Breast epithelium (tissue), 4 donors: ENCODE measurements at places on chromosomes 11 and 22. TPM values are rescaled to one million over a fixed set of nuclear protein-coding genes. Genes with fewer than 3 reads are reported as not detected.

Gene RAG2
- not detected for total RNA-seq

Gene MAP6
- 2.6 TPM for total RNA-seq

DNA sequence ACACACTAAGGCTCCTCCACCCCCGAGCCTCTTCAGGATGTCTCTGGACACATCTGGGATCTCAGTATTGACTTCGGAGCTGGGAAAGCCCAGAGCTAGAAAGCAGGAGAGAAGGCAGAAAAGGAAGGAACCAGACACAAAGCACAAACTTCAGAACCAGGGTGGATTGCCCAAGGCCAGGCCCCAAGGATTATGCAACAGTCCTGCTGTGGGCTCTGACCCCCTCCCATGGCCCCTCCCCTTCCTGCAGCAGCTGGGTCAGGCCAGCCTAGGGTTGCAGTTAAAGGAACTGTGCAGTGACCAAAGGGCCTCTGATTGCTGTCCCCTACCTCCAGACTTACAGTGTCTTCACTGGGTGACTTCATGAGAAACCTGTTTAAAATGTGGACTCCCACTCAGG, 5.3 kb downstream of the KCNE3 start:
- no peaks in the 10 kb centered on the region for H3K27me3 ChIP-seq
- DNase-seq: peak; percentile 24
- H3K27ac ChIP-seq: no peak overlapping the region
- no peaks in the 10 kb centered on the region for H3K4me1 ChIP-seq

DNA sequence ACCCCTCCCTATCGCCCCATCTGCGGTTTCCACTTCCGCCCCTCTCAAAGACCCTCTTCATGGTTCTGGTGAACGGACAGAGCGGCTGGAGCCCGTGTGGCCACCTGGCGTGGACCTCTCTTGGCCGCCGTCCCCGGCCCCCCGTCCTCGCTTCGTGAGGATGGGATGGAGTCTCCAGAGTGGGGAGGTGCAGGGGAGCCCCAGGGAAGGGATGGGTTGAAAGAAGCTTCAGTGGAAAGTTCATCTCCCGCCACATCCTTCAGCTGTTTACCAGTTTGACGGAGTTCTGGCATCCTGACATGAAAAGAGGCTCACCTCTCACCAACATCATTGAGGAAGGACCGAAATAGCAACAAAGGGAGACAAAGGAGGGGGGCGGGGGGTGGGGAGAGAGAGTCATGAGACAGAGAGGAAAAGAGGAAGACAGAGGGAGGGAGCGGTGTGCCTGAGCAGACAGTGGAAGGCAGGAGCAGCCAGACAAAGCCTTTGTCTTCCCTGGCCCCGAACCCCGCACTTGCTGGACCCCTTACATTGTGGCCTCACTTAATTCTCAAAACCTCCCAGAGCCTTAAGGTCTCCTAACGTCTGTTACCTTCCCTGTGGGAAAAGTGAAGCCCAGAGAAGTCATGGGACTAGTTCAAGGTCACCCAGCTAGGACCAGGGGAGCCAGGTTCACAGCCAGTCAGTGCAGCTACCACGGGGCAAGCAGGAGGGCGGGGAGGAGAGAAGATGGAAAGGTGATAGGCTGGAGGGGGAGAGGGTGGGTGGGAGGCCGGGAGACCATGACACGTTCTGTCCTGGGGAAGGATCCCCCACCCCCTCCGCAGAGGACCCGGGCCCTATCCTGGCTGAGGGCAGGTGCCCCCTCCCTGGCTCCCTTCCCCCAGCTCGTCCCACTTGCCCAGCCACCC, 54.9 kb downstream of the CD6 start:
- no peak for DNase-seq
- H3K4me1 ChIP-seq: no peaks in the 10 kb centered on the region
- H3K4me3 ChIP-seq: no peak overlapping the region
- H3K27ac ChIP-seq: peak overlapping the region; percentile 19
- H3K36me3 ChIP-seq: no peaks in the 10 kb centered on the region

Gene OR4A16
- total RNA-seq: not detected

GRCh38 chr22:37178350-37179125, 9.5 kb downstream of the C1QTNF6 start:
- H3K27me3 ChIP-seq: no peaks in the 10 kb centered on the region
- peaks cover 32% of the 10 kb centered on the region for H3K4me1 ChIP-seq
- DNase-seq: peak; percentile 36
- no peaks in the 10 kb centered on the region for H3K36me3 ChIP-seq
- no peak overlapping the region for H3K4me3 ChIP-seq

GRCh38 chr11:131914361-131914774, 544.0 kb downstream of the NTM start:
- no peaks in the 10 kb centered on the region for H3K36me3 ChIP-seq
- no peak overlapping the region for H3K4me3 ChIP-seq
- H3K4me1 ChIP-seq: no peaks in the 10 kb centered on the region
- H3K27me3 ChIP-seq: peaks cover 33% of the 10 kb centered on the region
- no peak for DNase-seq

GRCh38 chr11:128692753-128693415, 988 bp upstream of the FLI1 start:
- peaks cover 6% of the 10 kb centered on the region for H3K4me1 ChIP-seq
- H3K36me3 ChIP-seq: no peaks in the 10 kb centered on the region
- H3K27me3 ChIP-seq: peaks cover 3% of the 10 kb centered on the region
- H3K4me3 ChIP-seq: peak overlapping the region; percentile 79
- H3K27ac ChIP-seq: peak overlapping the region; percentile 68
- DNase-seq: no peak

- peaks cover 2% of the 10 kb centered on the region for H3K4me1 ChIP-seq
- no peak for DNase-seq
- H3K36me3 ChIP-seq: no peaks in the 10 kb centered on the region
- H3K27me3 ChIP-seq: no peaks in the 10 kb centered on the region
Observed at GRCh38 chr11:96075532-96075959, 151.6 kb upstream of the MTMR2 start.

Gene LTO1
- total RNA-seq: 18.7 TPM

GRCh38 chr11:111361874-111362273, 17.2 kb downstream of the POU2AF1 start:
- no peak overlapping the region for H3K4me3 ChIP-seq
- no peaks in the 10 kb centered on the region for H3K4me1 ChIP-seq
- H3K36me3 ChIP-seq: no peaks in the 10 kb centered on the region
- no peak overlapping the region for H3K27ac ChIP-seq
- H3K27me3 ChIP-seq: no peaks in the 10 kb centered on the region

Gene EHBP1L1
- total RNA-seq: 33.4 TPM

GRCh38 chr11:5252919-5253265, 1.7 kb downstream of the HBG2 start:
- no peaks in the 10 kb centered on the region for H3K4me1 ChIP-seq
- no peaks in the 10 kb centered on the region for H3K36me3 ChIP-seq
- no peak for DNase-seq
- H3K27ac ChIP-seq: no peak overlapping the region
- no peak overlapping the region for H3K4me3 ChIP-seq
- no peaks in the 10 kb centered on the region for H3K27me3 ChIP-seq

- peak overlapping the region; percentile 78 for H3K27ac ChIP-seq
- no peaks in the 10 kb centered on the region for H3K4me1 ChIP-seq
- no peaks in the 10 kb centered on the region for H3K27me3 ChIP-seq
- DNase-seq: no peak
Observed at GRCh38 chr11:128551611-128552335, 35.6 kb downstream of the ETS1 start.

Gene OR10A2
- total RNA-seq: not detected

GRCh38 chr11:66101066-66101464, 31.0 kb downstream of the PACS1 start:
- DNase-seq: no peak
- H3K27ac ChIP-seq: no peak overlapping the region
- H3K27me3 ChIP-seq: no peaks in the 10 kb centered on the region
- no peaks in the 10 kb centered on the region for H3K4me1 ChIP-seq

Gene PDGFB
- 5.3 TPM for total RNA-seq

DNA sequence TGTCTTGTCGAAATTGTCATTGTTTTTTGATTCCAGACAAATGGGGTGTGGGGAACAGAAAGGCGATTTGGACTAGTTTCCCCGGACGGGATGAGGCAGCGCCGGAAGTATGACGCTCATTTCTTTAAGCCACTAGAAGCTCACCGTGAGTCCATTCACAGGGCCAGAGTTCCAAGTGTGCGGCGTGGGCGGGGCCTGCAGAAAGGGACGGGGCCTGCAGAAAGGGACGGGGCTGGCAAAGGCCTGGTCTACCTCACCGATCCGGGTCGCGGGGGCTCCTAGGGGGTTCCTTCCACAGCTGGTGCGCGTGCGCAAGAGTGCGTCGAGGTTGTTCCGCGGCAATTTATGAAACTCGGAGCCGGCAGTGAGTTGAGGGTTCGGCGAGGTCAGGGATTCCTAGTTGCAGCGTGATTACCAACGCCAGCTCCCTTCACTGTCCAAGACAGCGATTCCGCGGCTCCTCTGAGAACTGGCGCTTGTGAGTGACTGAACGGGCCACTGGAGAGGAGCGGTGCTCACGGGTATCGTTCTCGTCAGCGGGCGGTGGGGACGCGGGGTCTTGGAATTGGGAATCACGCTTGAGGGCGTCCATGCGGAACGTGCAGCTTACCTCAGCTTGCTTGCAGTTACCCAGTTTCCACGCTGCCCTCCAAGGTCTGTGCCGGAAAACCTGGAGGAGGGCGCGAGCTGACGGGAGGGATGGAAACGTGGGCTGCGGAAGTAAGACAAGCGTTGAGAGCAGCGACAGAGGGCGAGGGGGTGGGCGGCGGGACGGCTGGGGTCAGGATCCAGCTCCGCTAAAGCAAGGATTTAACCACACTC, at the start of gene ZNF215:
TSS of gene ZNF215 (plus strand) at position 219 of the 822 bp plus-strand sequence. CDS start 5,847 bp downstream, outside the sequence.
- H3K4me3 ChIP-seq: peak within 1 kb of the TSS; percentile 76
- no peaks in the 10 kb centered on the region for H3K4me1 ChIP-seq
- no peaks in the 10 kb centered on the region for H3K36me3 ChIP-seq
- H3K27ac ChIP-seq: peak within 1 kb of the TSS; percentile 70

- H3K27ac ChIP-seq: peak overlapping the region; percentile 84
- no peaks in the 10 kb centered on the region for H3K27me3 ChIP-seq
- H3K4me3 ChIP-seq: no peak overlapping the region
- H3K4me1 ChIP-seq: no peaks in the 10 kb centered on the region
- DNase-seq: no peak
Observed at GRCh38 chr11:72624496-72625201, 49.6 kb downstream of the PDE2A start.

Gene OR5A1
- total RNA-seq: not detected

Gene CRYBB2
- total RNA-seq: 0.66 TPM

- DNase-seq: no peak
- H3K4me1 ChIP-seq: no peaks in the 10 kb centered on the region
- no peak overlapping the region for H3K4me3 ChIP-seq
- H3K36me3 ChIP-seq: no peaks in the 10 kb centered on the region
Observed at GRCh38 chr22:27473533-27473932, 328.0 kb downstream of the MN1 start.

Gene GDPD4
- not detected for total RNA-seq

- H3K27ac ChIP-seq: no peak overlapping the region
- no peaks in the 10 kb centered on the region for H3K27me3 ChIP-seq
- H3K4me3 ChIP-seq: no peak overlapping the region
- DNase-seq: no peak
Observed at GRCh38 chr11:65065851-65066250, 7.5 kb upstream of the NAALADL1 start.

DNA sequence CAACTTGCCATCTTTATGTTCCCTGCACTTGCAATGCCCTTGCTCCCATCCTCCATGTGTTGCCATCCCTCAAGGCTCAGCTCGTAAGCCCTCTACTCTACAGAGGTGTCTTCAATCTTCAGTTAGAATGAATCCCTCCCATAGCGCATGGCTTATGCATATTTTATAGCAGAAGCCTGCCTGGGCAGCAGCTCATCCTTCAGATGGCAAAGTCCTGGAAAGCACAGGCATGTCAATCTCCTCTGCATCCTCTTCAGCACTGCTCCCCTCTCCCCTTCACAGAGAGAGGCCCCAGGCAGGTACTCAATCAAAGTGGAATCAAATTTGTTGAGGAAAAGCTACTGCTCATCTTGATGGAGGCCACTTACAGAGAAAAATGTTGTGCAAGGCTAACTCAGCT, 31.1 kb upstream of the ABCC8 start:
- H3K4me3 ChIP-seq: no peak overlapping the region
- no peaks in the 10 kb centered on the region for H3K4me1 ChIP-seq
- no peak for DNase-seq
- H3K27ac ChIP-seq: peak overlapping the region; percentile 38
- no peaks in the 10 kb centered on the region for H3K36me3 ChIP-seq

- H3K4me1 ChIP-seq: peaks cover 61% of the 10 kb centered on the region
- no peaks in the 10 kb centered on the region for H3K27me3 ChIP-seq
- peak overlapping the region; percentile 2 for H3K4me3 ChIP-seq
Observed at GRCh38 chr11:118917481-118918127, 8.1 kb downstream of the BCL9L start.

- no peak for DNase-seq
- no peak overlapping the region for H3K4me3 ChIP-seq
- no peak overlapping the region for H3K27ac ChIP-seq
- no peaks in the 10 kb centered on the region for H3K4me1 ChIP-seq
- H3K36me3 ChIP-seq: no peaks in the 10 kb centered on the region
Observed at GRCh38 chr22:49208768-49209252, 618.9 kb downstream of the BRD1 start.

- no peaks in the 10 kb centered on the region for H3K4me1 ChIP-seq
- no peaks in the 10 kb centered on the region for H3K27me3 ChIP-seq
- no peak overlapping the region for H3K4me3 ChIP-seq
- no peaks in the 10 kb centered on the region for H3K36me3 ChIP-seq
- no peak for DNase-seq
- no peak overlapping the region for H3K27ac ChIP-seq
Observed at GRCh38 chr11:124190298-124191139, 7.4 kb downstream of the OR10D3 start.

GRCh38 chr11:132445859-132446291, 1075.5 kb downstream of the NTM start:
- H3K27me3 ChIP-seq: no peaks in the 10 kb centered on the region
- H3K4me3 ChIP-seq: no peak overlapping the region
- no peak overlapping the region for H3K27ac ChIP-seq
- no peaks in the 10 kb centered on the region for H3K36me3 ChIP-seq

- H3K27me3 ChIP-seq: peaks cover 5% of the 10 kb centered on the region
- H3K4me1 ChIP-seq: no peaks in the 10 kb centered on the region
- H3K4me3 ChIP-seq: no peak overlapping the region
- DNase-seq: no peak
- no peaks in the 10 kb centered on the region for H3K36me3 ChIP-seq
Observed at GRCh38 chr11:74739546-74740270, 8.5 kb upstream of the CHRDL2 start.

Gene TPBGL
- total RNA-seq: 0.33 TPM

DNA sequence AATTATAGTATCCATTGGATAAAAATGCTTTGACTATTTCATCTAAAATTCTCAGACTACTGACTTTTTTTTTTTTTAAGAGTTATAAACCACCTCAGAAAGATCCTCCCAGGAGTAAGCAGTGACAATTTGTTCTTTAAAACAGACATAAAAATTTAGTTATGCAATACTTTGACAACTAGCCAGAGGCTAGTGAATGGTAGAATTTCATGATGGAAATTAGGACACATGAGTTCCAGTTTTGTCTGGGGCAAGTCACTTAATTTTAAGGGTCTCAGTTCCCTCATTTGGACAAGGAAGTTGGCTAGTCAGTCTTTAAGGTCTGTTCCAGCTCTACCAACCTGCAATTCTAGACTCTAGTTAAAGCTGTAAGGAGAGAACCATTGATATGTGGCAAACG, 2.9 kb downstream of the IL18 start:
- no peak for DNase-seq
- H3K4me1 ChIP-seq: peaks cover 4% of the 10 kb centered on the region
- no peaks in the 10 kb centered on the region for H3K27me3 ChIP-seq
- no peak overlapping the region for H3K27ac ChIP-seq

Gene RFPL3
- total RNA-seq: not detected

Gene ARVCF
- 13.0 TPM for total RNA-seq
